ENCODE measurements at places on chromosomes 16 and 17. TPM values are rescaled to one million over a fixed set of nuclear protein-coding genes. Genes with fewer than 3 reads are reported as not detected.

The CENPT gene
- 42.0 TPM for polyA plus RNA-seq

The SPATA22 gene
- 1.1 TPM for polyA plus RNA-seq

The EVPL gene
- polyA plus RNA-seq, result 17.6 TPM

The CPSF4L gene
- polyA plus RNA-seq, result 0.26 TPM

The DNASE1L2 gene
- 1.8 TPM for polyA plus RNA-seq

The CX3CL1 gene
- polyA plus RNA-seq, result 30.5 TPM

The TBX2 gene
- 76.5 TPM for polyA plus RNA-seq

DNA sequence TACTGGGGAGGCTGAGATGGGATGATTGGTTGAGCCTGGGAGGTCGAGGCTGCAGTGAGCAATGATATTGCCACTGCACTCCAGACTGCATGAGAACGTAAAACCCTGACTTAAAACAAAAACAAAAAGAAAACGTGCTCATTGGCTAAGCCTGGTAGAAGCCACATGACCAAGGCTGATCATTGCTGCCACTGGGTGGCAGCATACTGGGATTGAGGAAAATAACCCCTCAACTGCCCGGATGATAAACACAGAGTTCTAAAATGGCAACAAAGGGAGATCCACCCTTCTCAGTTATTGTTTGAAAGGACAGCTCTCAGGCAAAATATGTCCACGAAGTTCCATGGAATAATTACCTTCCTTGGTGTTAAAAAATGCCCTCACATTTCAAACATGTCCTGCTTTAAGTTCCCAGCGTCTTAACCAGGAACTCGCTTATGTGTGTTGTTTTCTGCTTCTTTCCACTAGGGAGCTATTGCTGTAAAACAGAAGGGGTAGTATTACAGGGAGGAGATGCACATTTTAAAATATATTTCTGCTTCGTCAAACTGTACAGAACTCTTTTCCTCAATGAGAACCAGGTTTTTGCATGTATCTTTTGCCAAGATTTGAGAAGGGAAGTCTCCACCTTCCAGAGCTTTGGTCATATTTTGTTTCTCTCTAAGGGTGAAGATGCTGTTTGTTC lies 675.3 kb downstream of the MAF start:
- no peak for DNase-seq

- no peak for DNase-seq
These were observed 19.1 kb downstream of the WIPI1 start for GRCh38 chr17:68437979-68438822.

DNA sequence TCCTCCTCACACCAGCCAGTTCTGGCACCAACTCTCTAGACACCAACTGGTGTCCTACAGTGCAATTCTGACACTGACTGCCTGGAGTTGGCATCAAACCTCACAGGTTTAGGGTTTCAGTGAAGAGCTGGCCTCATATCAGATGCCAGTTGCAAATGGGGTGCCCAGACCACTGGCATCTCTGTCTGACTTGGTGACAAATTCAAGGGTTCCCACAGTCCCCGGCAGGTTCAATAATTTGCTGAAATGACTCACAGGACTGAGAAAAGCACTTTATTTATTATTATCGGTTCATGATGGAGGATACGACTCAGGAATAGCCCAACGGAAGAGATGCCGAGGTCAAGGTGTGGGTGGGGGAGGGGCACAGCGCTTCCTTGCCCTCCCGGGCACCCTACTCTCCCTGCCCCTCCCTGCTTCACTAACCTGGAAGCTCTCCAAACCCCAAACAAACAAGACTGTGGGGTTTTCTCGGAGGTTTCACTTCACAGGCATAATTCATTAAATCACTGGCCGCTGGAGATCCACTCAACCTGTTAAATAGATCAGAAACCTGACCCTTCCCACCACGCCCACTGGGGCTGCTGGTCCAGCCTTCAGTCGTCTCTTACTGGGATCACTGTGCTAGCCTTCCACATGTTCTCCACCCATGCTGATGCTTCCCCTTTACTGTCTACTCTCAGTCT lies 1.7 kb upstream of the NLRP1 start:
- DNase-seq, result no peak

DNA sequence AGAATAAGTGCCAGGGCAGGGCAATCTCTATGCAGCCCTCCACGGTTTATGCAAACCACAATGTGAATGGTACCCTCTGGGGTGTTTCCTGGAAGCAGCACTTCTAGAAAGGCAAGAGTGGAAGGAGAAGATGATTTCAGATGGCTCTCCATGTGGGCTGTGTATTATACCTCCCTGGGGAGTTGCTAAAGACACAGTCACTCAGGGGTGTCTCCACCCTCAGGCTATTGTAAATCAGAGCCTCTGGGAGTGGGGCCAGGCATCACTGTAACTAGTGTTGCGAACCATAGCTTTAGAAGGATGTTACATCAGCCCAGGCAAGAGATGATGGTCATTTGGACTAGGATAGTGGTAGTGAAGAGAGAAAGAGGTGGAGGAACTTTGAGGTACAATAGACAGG lies 83.3 kb upstream of the ZKSCAN2 start:
- DNase-seq, result no peak

DNA sequence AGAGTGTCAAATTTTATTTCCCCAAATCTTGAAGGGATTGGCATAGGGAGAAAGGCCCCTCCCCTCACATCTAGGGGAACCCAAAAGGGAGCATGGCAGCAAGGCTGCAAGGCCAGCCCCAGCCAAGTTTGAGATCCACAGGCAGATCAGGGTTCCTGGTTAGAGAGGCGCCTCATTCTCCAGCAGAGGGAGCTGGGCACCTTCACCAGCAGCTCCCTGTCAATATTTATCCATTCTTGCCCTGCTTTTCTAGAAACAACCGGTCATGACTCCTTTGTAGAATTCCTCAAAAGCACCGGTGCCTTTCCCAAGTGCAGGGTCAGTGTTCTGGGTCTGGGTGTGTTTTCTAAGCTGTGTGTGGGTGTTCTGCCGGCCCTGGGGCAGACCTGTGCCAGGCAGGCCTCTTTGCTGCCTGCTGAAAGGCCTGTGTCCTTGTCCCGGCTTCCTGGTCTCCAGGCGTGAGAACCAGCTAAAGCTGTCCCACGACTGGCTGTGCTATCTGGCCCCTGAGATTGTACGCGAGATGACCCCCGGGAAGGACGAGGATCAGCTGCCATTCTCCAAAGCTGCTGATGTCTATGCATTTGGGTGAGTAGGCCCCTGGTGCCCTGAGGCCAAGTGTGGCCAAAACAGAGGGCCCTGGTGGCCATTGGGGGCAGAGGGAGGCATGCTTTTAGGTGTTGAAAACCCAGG lies 21.2 kb upstream of the LGALS9 start:
- peak; percentile 58 for DNase-seq

DNA sequence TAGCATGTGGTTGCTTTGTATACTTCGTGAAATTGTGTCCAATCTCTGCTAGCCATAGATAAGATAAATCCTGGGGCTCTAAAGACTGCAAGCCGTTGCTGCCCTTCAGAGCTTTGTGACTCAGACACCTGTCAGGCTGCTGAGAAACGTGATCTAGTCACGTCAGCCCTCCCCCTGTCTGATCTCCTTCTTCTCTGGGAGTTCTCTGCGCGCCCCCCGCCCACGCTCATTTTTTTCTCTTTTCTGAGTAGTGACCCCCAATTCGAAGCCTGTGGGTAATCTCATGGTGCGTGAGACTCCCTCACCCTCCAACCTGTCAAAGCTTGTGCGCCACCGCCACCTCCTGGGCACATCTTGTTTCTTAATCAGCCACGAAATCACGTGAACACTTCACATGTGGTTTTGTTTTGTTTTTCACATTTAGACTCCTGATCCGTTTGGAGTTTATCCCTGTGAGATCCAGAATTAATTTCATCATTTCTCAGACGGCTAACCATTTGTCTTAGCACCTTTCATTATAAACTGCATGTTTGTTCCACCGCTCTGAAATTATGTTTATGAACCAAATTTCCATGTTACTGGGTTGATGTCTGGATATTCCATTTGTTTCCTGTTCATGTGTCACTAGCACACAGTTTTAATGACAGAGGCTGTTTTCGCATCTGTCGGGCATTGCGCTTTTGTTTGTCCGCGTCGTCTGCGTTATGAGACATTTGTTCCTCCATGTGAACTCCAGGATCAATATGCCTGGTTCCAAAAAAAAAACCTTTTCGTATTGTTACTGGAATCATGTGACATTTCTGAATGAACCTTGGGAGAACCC lies 977 bp upstream of the ZNF778 start:
- DNase-seq, result peak; percentile 59

GRCh38 chr17:2898255-2898926 lies 102.2 kb downstream of the RAP1GAP2 start:
- DNase-seq, result no peak

DNA sequence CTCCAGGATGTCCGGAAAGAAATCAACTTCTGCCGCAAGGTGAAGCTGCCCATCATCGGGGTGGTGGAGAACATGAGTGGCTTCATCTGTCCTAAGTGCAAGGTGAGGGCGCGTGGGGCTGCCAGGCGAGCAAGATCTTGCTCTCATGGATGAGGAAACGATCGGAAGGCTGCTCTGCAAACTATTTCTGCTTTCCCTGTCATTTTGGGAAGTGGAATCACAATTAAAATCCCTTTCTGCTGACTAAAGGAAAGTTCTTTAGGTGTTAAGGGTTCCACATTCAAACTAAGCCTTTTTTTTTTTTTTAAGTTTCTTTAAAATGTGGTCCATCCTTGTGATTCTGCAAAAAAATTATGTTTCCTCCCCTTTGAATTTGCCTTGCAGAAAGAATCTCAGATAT lies 17.7 kb downstream of the NUBP1 start:
- no peak for DNase-seq

DNA sequence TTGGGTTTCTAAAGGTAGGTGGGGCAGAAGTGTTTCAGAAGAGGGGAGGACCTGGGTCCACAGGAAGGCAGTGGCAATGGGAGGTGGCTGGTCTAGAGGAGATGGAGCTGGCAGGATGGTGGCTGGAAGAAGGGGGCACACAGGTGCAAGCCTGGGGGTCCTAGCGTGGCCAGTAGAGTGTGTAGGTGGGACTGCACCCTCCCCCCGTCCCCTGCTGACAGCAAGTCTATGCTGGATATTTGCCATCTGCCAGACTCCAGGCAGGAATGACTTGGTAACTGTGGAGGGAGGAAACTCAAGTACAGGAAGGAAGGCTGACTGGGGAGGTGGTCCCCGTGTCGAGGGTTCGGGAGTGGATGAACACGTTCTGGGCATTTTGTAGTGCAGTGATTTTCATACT lies 8.6 kb downstream of the MED9 start:
- no peak for DNase-seq

GRCh38 chr17:62179525-62180161 lies 114.6 kb upstream of the MED13 start:
- DNase-seq, result no peak

DNA sequence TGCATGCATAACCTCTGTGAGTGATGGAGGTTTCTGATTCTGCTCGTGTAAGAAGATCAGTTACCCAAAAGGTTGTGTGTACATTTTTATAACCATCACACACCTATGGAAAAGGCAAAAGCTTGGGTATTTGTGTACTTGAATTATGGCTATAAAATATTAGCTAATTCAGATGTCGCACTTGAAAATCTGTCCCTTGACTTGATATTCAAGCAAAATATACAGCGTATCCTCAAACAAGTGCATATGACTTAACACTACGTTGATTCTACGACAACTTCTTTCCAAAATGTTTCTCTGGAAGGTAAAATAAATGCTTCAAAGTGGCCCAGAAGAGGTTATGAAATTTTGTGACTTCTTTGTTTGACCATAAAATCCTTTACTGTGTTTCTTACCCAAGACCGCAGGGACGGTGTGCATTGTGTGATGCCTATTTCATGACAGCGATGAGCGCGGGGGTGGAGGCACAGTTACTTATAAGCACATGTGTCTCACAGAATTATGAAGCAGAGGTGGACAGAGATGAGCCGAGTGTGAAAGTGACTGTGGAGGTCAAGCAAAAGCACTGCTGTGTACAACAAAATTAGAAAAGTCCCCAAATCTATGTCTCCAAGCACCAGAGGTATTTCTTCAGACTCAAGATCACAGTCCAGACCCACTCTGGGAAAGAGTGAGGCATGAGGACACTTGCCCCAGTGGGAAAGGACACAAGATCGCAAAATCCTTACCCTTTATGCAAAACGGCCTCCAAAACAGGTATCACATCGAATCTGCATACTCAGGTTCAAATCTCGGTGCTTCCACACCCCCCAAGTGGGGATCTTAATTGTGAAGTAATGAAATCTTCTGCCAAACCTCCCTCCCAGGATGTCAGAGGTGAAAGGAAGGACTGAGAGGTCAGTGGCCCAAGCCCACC lies 4.1 kb upstream of the HOXB9 start:
- no peak for DNase-seq

DNA sequence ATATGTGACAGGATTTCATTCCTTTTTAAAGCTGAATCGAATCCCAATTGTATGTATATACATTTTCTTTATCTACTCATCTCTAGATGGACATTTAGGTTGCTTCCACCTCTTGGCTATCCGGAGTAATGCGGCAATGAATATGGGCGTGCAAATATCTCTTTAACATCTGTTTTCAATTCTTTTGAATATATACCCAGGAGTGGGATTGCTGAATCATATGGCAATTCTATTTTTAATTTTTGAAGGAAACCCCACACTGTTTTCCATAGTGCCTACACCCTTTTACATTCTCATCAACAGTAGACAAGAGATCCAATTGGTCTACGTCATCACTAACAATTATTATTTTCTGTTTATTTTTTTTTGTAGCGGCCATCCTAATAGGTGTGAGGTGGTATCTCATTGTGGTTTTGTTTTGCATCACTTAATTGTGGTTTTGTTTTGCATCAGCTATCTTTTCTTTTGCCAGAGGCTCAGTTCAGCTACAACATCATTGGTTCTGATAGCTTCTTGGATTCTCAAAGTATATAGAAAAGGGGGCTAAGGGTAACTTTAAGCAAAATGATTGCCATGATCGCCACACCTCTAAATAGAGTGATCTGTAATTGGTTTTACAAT lies 25.6 kb upstream of the MAP2K6 start:
- no peak for DNase-seq

DNA sequence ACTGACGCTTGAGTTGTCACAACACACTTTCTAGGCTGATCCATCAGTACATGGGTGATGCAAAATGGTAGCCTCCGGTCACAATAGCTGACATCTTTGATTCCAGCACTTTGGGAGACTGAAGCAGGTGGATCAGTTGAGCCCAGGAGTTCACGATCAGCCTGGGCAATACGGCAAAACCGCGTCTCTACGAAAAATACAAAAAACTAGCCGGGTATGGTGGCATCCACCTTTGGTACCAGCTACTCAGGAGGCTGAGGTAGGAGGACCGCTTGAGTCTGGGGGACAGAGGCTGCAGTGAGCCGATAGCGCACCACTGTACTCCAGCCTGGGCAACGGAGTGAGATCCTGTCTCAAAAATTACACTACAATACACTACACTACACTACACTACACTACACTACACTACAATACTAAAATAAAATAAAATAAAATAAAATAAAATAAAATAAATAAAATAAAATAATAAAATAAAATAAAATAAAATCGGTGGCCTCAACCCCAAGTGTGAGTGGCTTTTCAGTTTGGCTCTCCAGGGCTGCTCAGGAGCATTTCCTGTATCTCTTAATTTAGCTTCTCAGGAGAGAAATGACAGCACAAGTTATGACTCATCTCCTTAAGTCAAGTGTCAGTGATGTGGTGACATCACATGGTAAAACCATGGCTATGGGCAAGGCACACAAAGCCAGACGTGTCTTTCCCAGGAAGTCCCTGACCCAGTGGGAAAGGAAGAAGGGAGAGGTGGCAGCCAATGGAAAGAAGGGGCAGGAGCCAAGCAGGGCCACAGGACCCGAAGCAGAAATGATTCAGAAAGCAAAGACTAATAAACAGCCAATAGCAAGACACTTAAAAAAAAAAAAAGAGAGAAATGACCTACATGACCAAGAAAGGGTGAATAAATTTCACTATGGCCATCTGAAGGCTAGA lies 75.3 kb upstream of the TBC1D3K start:
- DNase-seq, result no peak

- no peak for DNase-seq
These were observed 21.0 kb upstream of the AGRP start for GRCh38 chr16:67504031-67505021.
